Right atrium auricular region (tissue), 2 donors: ENCODE measurements at places on chromosomes 2 and 18. TPM values are rescaled to one million over a fixed set of nuclear protein-coding genes. Genes with fewer than 3 reads are reported as not detected.

DNA sequence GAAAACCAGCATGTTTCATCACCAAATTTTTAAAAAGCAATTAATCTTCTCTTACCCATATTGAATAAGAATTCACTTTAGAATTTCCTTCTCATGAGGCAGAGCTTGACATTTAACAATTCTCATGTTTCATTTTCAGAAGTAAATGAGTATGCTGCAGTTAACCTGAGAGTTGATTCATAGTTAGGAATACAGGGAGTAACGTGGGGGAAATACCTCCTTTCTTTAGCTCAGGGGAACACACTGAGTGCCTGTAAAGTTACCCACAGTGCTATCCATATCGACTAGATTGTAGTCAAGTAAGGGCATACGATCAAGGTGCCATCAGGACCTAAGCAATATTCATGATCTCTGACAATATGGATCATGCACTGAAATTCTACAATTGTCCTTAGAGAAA is 38.9 kb upstream of the ATIC start:
- H3K4me3 ChIP-seq: no peak overlapping the region
- no peaks in the 10 kb centered on the region for H3K4me1 ChIP-seq
- no peaks in the 10 kb centered on the region for H3K36me3 ChIP-seq
- no peak for DNase-seq
- H3K27ac ChIP-seq: no peak overlapping the region

DNA sequence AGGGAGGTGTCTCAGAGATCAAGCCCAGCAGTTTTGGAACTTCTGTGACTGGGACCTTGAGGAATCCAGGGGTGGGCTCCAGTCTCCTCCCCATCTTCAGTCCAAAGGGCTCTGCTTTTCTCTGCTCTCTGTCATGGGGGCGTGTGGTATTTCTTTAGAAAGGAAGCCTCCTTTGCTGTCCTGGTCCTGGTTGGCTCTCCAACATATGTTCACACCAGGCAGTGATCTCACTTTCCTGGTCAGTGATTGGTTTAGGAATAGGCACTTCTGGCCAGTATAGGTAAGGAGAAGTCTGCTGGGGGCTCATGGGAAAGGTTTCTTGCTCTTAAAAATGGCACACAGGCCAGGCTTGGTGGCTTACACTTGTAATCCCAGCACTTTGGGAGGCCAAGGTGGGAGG is 115.5 kb upstream of the HAAO start:
- DNase-seq: no peak
- H3K36me3 ChIP-seq: no peaks in the 10 kb centered on the region
- H3K27ac ChIP-seq: peak overlapping the region; percentile 71
- peaks cover 74% of the 10 kb centered on the region for H3K4me1 ChIP-seq
- no peaks in the 10 kb centered on the region for H3K27me3 ChIP-seq

DNA sequence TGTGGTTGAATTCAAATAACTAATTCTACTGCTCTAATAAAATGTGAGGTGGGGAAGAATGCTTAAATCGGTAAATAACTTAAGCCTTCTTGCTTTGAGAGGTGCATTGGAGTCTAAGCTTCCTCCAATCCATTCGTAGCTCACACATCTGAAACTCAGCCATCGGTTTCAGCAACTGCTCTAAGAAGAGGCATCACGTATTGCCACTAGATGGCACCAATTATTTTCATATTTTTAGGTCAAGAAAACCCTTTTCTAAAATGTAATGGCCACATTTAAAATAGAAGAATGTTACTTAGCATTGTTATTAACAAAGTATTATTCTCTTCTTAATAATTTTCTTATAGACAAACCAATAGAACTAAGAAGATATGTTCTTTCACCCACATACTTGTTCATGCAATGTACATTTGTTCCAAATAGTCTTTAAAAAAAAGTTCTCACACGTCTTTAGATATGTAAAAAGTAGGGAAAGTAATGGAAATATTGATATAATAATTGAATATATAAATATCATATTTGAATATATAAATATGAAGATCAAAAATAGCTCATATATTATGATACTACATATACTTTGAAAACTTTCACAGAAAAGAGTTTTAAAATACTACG is 229.8 kb downstream of the CCDC178 start:
- H3K27me3 ChIP-seq: no peaks in the 10 kb centered on the region
- H3K4me1 ChIP-seq: no peaks in the 10 kb centered on the region

DNA sequence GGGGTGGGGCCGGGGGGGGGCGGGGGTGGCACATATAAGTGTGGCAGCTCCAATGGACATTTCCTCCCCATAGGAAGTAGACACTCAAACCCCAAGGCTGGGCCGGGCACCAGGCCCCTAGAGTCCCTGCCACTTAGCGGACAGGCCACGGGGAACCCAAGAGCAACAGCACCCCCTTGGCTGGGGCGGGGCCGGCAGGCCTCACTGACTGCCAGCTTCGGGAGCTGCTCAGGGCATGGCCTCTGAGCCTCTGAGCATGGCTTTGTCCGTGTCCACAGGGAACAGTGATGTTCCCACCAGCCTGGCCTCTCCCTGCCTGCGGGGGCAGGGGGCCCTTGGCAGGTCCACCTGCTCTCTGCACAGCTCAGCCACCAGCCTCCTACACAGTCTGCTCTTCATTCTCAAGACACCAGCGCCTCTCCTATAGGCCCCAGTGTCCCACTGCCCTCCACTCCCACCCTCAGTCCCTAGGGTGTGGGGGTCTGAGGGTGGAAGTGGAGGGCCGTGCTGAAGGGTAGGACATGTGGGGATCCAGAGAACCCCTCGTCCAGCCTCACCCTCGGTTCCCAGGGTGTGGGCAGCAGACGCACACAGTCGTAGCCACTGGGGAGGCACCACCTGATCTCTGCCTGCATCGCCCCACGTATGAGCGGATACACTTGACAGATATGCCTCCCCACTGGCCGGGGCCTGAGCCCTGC is 106.7 kb downstream of the FAM210A start:
- no peaks in the 10 kb centered on the region for H3K27me3 ChIP-seq
- no peak overlapping the region for H3K27ac ChIP-seq

Gene AQP12B
- not detected for total RNA-seq
